ENCODE measurements at places on chromosomes 12 and 14.

DNA sequence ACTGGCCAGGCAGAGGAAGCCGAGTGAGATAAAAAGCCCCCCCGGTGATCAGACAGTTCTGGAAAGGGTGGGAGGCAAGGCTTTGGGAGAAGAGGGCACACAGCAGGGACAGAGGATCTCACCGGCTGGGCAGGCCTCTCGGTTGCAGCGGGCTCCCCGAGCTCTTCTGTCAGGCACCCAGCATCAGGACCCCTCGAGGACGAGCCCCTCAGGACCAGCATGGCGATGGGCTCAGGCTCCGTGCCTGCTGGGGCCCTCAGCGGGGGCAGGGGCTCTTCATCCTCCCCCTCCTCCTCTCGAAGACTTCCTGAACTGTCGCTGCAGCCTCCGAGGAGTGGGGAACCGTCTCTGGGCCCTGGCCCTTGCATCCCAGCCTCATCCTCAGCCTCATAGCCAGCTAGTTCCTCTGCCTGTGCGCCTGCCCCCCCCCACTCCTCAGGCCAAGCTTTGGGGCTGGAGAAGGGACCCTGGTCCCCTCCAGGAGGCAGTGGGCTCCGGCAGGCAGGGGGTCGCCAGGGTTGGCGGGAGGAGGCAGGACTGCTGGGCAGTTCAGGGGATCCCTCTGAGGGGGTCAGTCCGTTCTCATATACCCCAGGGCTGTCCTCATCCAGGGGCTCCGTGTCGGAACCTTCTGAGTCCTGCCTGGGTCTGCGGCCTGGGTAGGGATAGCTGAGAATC, 3.4 kb upstream of the AP1G2 start:
- no peak for DNase-seq

GRCh38 chr14:91292491-91292890, 48.0 kb upstream of the GPR68 start:
- DNase-seq, result no peak

GRCh38 chr12:27583981-27584380, 60.0 kb downstream of the PPFIBP1 start:
- no peak for DNase-seq

GRCh38 chr12:131222329-131223139, 268.8 kb downstream of the ADGRD1 start:
- no peak for DNase-seq

- DNase-seq, result no peak
Measured at GRCh38 chr12:48882315-48882687, 16.6 kb upstream of the RND1 start.

DNA sequence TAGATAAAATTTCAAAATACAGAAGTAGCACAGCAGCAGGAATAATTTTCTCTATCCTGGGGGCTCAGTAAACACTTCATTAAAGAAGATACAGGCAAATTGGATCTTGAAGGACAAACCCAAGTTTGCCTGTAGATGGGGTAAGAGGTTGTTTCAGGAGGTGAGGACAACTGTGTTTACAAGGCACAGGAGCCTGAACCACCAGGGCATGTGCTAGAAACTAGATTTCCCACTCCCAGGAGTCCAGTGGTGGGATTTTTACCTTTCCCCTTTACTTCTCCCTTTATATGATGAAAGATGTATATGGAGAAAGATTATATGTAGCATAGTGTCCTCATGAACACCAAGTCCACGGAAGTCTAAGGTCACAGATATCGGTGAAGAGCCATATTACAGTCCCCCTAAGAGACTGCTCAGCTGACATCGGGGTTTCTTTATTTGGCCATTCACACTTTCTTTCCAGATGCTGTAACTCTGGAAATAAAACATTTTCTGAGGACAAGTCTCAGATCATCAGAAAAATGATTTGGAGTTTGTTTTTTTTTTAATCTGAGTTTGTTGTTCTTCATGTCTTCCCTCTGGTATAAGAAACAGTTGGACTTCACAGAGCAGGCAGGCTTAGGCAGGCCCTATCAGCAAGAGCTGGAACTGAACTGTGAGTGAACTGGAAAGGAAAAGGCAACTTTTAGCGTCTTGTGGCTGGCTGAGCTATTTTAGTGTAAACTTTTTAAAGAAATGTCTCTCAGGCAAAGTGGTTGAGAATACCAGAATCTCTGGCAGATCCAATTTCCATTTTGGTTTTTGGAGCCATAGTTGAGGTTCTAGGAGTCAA, 8.0 kb upstream of the EVL start:
- peak; percentile 34 for DNase-seq

All from T-cell (primary cell).